ENCODE measurements at places on chromosomes 12 and 14.

- DNase-seq: no peak
Observed at GRCh38 chr14:71891185-71891584, 41.0 kb upstream of the RGS6 start.

- DNase-seq: no peak
Observed at GRCh38 chr12:81668475-81668874, 90.7 kb downstream of the PPFIA2 start.

- no peak for DNase-seq
Observed at GRCh38 chr12:104571328-104571727, 114.6 kb downstream of the CHST11 start.

DNA sequence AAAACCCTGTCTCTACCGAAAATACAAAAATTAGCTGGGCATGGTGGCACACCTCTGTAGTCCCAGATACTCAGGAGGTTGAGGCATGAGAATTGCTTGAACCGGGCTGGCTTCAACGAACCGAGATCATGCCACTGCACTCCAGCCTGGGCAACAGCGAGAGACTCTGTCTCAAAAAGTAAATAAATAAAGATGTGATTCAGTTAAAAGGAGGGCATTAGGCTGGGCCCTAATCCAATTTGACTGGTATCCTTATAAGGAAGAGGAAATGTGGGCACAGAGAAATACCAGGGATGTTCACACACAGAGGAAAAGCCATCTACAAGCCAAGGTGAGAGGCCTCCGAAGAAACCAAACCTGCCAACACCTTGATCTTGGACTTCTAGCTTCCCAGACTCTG, 10.1 kb upstream of the DCAF4 start:
- no peak for DNase-seq

DNA sequence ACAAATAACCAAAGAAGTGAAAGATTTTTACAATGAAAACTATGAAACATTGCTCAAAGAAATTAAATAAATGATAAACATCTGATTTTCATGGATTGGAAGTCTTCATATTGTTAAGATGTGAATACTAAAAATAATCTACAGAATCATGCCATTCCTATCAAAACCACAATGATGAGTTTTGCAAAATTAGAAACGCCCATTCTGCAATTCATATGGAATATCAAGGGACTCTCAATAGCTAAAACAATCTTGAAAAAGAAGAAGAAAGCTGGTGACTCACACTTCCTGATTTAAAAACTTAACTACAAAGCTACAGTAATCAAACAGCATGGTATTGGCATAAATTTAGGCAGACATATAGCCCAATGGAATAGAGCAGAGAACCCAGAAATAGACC, 40.2 kb upstream of the CCT2 start:
- no peak for DNase-seq

- no peak for DNase-seq
Observed at GRCh38 chr12:67096533-67097318, 172.4 kb upstream of the CAND1 start.
